Right hindlimb (tissue), 1 donor: ENCODE measurements at places on chromosomes 5 and 9.
A peak's percentile ranks its signal among the peaks of the same experiment; 100 is the strongest.

DNA sequence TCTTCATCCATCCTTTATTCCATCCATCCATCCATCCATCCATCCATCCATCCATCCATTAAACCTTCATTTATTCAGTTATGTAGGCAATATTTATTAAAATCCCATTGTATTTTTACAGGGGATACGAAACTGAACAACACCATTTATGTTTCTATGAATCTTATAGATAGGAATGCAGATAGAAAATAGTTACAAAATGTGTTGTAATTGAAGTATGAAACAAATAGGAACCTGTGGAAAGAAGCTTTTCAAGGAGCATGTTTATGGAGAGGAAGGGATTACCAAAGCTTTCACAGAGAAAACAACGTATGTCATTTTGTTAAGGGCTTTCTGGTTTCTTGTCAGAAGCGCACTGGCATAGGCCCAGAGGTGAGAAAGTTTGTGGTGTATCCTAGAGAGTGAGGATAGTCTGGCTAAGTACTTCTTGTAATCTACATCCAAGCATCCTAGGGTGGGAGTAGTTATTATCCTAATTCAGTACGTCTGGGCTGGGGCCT lies 184.0 kb downstream of the CNTLN start:
- DNase-seq = no peak

DNA sequence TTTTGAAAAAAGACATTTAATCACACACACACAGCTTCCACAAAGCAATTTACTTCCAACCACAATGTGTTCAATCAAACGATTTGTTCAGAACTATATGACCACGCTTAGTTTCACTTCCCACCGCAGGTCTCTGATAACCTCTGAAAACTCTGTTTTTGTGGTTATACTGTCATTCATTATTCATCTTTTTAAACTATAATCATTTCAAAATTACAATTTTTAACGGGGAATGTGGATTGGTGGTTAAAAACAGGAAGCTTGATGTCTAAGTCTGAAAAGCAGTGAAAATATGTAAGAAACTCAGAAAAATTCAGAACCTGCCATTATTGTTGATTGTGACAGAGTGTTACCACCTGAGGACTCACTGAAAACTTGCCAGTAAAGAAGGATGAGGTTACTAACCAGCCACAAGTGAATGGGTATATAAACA lies 12.7 kb upstream of the TMEM174 start:
- DNase-seq = no peak

DNA sequence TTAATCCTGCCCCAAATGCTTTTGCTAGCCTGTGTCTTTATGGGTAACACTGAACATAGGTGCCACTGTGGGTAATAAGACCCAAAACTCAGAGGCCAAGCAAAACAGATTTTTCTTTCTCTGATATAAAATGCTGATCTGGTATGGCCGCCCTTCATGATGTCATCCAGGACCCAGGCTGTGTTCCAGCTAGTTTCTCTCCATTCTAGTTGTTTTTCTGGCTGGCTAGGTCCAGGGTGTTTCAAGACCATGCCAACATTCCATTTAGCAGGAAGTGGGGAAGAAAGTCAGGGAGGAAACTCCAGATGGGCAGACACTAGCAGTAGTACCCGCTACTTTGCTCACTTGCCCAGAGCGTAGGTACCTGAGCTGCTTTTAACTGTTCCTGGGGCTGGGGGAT lies 183.9 kb upstream of the OTULINL start:
- DNase-seq = no peak

DNA sequence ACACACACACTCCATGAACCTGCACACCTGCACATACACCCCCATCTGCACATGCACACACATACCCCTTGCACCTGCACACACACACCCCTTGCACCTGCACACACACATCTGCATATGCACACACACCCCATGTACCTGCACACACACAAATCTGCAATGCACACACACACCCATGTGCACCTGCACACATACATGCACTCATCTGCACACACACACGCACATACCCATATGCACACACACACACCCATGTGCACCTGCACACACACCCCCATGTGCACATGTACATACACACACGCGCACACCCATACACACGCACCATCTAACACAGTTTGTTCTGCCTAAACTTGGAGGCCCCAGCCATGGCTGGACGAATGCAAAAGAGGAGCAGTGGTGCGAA lies 115.9 kb upstream of the SARDH start:
- DNase-seq = no peak

DNA sequence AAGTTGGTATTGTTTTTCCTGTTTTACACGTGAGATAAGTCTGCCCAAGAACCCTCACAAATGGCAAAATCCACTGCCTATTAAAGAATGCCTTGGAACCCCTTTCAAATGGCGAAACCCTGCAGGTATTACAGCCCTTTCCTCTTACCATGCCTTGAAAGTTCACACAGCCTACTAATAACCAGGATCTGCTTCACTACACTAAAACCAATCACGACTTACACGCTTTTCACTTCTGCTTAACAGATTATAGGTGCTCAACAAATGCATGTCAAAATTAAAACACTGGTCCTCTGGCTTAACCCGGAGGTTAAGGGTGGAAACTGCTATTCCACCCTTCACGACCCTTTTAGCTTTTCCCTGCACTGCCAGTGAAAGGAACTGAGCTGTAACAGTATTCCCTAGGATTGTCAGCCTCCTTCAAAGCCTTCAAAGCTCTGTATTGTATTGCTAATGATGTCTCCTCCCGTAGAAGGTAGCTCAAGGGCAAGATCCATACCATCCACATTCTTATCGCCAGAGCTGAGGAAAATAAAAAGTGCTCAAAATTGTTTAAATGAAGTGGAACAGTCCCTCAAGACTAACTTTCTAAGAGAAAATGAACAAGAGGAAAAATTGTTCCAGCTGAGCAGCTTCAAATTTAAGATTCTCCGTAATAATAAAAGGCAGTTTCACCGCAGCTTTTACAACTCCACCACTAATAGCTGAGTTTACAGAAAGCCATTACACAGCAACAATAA lies 997 bp downstream of the AUH start:
- DNase-seq = no peak

- DNase-seq = peak; percentile 57
Measured at GRCh38 chr9:108743901-108744371, 111.8 kb downstream of the ACTL7B start.

DNA sequence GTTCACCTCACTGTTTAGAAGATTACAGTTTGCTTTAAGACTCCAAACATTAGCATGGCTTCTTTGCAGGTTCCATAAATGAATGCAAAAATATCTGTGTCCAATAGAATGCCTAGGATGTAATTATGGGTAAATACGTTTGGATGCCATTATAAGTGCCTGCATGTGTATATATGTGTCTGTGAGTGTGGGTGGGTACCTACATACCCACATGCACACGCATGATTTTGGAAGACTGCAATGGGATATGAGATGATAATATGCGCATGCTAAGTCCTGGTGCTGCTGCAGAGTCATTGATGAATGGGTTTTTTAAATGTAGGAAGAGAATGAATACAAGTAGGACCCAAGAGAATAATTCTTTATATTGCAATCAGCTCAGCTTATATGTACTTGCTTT lies 406.4 kb downstream of the ZSWIM6 start:
- DNase-seq = no peak

GRCh38 chr9:15369238-15369637 lies 53.4 kb upstream of the SNAPC3 start:
- no peak for DNase-seq

DNA sequence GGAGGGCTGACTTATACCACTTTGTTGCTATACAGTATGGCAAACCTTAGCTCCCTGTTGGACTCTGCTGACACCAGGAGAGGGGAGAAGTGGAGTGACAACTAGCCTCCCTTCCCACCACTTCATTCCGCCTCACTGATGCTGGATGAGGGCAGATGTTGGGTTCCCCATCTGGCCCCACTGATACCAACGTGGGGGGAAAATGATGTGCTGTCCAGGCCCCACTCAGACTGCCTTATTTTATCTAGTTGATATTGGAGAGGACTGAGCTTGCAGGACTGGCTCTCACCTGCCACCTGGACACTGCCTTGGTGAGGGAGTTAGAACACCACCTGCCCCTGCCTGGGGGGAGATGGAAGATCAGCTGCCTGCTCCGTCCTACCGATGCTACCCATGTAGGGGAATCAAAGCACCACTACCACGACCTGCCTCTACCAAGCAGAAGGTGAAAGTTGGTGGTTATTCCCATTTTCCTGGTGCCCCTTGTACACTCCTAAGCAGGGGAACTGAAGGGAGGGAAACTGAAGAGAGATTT lies 292.1 kb downstream of the GADD45G start:
- no peak for DNase-seq

GRCh38 chr9:132797861-132798659 lies 80.0 kb downstream of the AK8 start:
- no peak for DNase-seq

- no peak for DNase-seq
Measured at GRCh38 chr5:89723907-89724306, 685.6 kb downstream of the CETN3 start.

DNA sequence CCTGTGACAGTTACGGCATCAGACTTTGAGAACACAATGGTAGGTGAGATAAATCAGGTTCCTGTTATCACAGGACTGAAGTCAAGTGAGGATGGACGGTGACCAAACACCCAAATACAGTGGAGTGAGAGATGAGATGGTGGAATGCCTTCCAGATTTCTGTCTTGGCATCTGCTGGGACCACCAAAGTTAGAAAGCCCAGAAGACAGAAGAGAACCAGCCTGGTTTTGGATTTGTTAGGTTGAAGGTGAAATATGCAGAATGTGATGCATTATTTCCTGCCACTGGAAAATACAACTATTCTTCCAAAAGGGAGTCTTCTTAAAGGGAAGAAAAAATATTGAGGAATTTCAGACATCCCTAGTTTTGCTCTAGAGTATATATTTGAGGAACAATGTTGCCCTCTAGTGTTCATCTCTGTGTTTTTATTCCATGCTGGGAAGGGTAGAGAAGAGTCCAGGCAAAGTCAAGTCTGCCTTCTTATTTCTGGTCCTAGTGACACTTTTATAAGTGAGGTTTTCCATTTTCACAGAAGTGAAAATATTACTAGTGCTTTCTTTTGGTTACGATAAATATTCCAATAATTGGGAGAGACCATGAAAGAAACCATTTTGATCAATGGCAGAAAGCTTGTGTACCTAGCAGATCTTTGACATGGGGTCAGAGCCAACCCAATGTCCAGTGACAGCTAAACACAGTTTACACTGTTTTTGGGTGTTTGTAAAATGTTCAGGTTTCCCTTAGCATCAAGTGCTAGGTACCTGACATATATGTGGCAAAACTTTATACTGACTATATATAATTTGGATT lies 142.3 kb upstream of the ANKH start:
- no peak for DNase-seq

GRCh38 chr5:29561564-29561963 lies 1631.9 kb upstream of the CDH6 start:
- no peak for DNase-seq

DNA sequence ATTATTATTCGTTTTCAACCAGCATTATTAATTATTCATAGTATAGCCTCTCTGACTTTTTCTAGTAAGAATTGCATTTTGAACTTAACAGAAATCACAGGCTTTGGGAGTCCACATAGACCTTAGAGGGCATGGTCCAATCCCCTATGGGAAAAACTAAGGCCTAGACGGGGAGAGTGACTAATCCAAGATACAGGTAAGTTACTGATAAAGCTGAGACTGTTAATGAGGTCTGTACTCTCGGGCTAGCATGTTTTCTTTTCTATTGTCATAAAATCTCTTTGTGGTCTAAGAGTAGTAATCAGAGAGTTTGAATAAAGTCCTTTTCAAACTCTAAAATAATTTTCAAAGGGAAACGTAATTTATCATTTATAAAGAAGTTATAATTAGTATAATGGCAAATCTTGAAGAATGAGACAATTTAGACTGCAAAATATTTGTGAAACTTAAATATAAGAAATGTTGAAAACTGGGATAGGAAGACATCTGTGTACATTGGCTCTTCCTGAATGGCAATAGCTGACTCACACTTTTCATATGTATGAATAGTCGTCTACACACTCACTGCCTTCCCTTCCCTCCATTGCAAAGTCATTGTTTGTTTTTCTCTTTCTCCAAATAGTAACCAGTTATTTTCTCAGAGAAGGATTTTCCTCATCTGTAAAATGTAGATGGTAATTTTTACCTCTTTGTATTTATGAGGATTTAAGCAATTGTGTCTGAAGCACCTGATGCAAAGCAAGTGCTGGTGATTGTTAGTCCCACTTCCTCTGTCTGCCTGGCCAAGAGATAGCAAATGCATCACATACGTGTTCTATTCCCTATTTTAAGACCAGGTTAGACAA lies 207.9 kb upstream of the CD180 start:
- no peak for DNase-seq

GRCh38 chr9:95017062-95017461 lies 290.6 kb downstream of the AOPEP start:
- no peak for DNase-seq

- DNase-seq = peak; percentile 44
Measured at GRCh38 chr5:176596689-176597416, 13.1 kb downstream of the GPRIN1 start.

DNA sequence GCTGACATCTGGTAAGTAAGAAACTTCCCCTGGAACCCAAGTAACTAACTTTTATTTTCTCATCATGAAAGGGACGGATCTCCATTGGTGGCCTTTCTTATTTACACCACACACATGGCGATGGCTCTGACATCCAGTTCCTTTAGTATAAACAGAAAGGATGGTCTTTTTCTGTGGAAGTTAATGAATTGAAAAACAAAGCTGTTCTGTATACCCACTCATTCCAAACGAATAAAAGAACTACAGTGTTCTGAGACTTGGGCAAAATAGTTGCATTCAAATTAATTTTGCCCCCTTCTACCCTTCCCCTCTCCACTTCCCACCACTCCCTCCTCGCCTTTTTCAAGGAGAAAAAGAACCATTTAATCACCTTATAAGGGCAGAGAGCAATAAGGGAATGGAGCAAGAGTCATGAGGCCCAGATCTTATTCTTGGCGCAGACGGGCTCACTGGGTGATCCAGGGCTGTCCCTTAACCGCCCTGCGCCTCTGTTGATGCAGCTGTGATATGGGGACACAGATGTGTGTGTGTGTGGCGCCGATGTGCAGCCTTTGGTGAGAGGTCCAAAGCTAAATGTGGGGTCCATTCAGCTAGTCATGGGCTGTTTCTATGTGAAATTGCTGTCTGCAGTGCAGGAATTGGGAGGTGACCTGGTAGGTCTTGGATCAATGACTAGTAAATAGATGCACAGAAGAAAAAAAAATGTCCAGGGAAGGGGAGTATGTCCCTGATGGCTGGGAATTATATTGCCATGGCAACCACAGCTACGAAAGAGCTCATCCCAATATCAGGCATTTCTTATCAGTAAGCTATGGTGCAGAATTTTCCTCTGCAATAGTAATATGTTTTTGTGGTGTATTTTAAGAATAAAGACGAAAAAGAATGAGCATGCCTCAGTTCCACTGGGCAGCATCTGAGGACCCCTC lies 141.5 kb upstream of the ERCC6L2 start:
- no peak for DNase-seq

DNA sequence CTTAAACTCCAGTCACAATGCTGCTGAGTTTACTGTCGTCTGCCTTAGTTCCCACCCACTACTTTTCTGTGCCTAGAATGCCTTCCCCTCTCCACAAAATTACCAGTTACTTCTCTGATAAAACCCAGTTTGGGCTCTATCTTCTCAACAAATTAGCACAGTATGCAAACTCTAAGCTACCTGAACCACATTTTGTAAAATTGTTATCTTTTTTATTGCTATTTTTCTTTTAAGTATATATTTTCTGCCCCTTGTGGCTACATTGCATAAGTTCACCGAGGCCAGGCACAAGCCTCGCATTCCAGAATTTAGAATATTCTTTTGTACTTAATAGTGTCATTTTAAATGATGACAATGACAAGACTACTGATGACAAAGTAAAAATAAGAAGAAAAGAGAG lies 60.0 kb downstream of the POU5F2 start:
- no peak for DNase-seq

- DNase-seq = peak; percentile 28
Measured at GRCh38 chr9:20307621-20308020, 314.7 kb downstream of the MLLT3 start.
